Cortex of kidney (tissue), 1 donor: ENCODE measurements at places on chromosomes 2 and 18.

DNA sequence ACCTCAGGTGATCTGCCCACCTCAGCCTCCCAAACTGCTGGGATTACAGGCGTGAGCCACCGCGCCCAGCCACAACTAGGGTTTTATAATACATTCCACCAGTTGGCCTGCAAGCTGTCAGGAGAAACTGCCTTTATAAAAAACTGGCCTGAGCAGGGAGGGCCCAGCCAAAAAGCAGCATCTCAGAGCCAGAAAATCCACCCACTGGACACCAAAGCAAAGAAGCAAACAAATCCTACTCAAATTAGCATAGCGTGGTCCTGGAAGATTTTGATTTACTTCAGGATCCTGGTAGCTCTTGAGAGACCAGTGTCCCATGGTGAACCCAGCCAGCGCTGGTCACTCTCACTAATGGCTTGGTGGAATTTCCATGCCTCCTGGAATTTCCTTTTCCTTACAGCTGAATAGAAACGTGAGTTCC lies 60.0 kb upstream of the PXDN start:
- no peak for DNase-seq

- DNase-seq: no peak
Measured at GRCh38 chr2:16639431-16639830, 26.2 kb downstream of the CYRIA start.

DNA sequence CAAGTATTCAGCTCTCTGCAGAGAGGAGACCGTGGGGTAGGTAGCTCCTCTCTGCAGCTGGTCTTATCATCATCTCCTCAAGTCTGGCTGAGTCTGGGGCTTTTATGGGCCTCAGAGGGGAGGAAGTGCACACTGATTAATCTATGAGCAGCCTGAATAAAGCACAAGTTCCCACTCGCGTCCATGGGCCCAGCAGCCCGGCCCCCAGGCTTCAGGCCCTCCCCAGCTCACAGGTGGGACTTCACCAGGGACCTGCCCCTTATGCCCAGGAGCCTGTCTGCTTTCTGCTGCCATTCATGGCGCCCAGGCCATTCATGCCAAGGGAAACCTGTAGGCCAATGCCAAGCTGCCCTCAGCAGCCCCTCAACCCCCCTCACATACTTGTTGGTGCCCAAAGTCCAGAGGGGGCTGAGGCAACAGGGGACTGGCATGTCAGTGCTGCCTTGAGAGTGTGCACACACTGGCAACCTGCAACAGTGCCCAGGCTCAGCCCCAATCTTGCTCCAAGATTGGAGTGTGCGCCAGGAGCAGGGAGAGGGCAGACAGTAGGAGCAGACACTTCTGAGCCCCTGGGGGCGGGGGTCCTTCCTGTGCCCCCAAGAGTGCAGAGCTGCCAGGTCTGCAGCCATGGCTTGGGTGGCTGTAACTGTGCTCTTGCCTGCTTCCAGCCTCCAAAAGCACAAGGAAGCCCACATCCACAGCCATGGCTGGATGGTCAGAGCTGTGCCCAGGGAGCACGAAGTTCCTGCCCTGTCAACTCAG lies 375.6 kb upstream of the VWC2L start:
- no peak for DNase-seq

- DNase-seq: no peak
Measured at GRCh38 chr2:101133492-101134100, 17.6 kb downstream of the TBC1D8 start.

- no peak for DNase-seq
Measured at GRCh38 chr2:111121028-111121827, 514 bp downstream of the BCL2L11 start.

GRCh38 chr2:240794178-240794721 lies 25.8 kb downstream of the KIF1A start:
- DNase-seq: no peak

DNA sequence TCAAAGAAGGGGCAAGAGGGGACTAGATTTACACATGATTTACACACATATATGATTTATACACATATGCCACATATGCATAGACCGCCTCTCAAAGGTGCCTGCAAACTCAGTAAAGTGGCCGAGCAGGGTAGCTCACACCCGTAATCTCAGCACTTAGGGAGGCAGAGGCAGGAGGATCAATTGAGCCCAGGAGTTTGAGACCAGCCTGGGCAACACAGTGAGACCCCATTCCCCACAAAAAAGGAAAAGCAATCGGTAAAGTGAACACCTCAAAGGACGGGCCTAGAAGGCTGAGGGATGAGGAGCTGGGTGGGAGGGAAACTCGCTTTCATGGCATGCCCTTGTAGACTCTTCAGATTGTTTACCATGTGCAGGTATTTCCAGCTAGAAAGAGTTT lies 5.1 kb downstream of the ANKRD39 start:
- no peak for DNase-seq

- no peak for DNase-seq
Measured at GRCh38 chr2:239818086-239818485, 207.1 kb downstream of the NDUFA10 start.

GRCh38 chr18:34796035-34796657 lies 86.0 kb downstream of the DTNA start:
- DNase-seq: no peak

GRCh38 chr18:75256376-75256775 lies 45.8 kb downstream of the TSHZ1 start:
- DNase-seq: no peak

DNA sequence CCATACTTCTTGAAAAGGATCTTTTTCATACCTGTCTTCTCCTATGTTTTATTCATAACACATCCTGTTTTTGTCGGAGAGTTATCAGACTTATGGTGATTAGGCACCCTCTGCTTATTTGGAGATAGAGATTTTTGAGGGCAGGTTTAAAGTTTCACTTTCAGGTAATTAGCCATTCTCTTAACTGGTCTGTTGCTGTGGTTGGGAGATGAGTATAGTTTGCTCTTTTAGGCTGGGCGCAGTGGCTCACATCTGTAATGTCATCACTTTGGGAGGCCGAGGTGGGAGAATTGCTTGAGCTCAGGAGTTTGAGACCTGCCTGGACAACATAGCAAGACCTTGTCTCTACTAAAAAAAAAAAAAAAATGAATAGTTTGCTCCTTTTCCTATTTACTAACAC lies 25.3 kb downstream of the SFTPB start:
- no peak for DNase-seq

DNA sequence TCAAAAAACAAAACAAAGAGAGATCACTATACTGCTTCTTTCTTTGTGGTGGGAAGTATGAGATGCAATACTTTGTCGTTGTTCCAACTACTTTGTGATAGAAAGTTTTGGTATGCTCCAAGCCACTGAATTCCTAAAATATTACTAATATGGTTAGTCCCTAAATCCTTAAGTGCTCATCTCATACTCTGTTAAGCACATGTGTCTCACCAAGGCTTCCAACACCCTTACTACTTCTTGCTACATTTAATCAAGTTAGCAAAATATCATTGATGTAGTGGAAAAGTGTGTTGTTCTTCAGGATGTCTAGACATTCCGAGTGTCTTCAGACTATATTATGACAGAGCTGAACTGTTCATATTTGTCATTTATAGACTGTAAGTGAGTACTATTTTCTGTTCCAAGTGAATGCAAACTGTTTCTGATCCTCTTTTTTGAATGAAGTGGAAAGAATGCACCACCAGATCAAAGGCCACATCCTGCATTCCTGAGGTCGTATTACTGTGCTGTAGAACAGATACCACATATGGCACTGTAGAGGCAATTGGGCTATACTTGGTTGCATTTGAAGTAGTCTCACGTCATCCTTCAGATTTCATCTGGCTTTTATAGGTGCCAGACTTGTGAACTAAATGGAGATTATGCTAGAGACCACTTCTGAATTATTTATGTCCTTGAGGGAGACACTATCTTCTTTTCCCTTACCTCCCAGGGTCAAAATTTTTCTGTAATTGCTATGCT lies 298.4 kb upstream of the ZNF521 start:
- no peak for DNase-seq

- no peak for DNase-seq
Measured at GRCh38 chr18:78739882-78740677, 239.5 kb upstream of the SALL3 start.

GRCh38 chr2:31324016-31324633 lies 90.2 kb downstream of the EHD3 start:
- DNase-seq: no peak

- DNase-seq: no peak
Measured at GRCh38 chr2:133972786-133973185, 281.1 kb upstream of the MGAT5 start.

DNA sequence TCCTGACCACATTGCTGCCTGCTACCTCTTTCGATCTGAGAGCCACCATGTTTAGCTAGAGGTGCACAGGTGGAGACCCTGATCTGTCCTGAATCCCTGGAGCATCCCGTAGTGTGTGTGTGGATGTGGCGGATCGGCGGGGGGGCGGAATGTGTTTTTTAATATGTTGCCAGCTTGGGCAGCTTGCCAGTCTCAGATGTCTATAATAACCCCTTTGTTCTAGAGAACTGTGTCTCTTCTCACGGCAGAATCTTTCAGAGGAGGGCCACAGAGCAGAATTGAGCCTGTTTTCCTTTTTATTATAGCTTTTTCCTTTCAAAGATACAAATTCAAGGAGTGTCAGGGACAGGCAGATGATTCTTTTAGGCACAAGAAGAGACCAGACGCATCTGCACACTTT lies 934.1 kb upstream of the KLHL29 start:
- no peak for DNase-seq

GRCh38 chr18:42742969-42743368 lies 372.5 kb downstream of the RIT2 start:
- no peak for DNase-seq

DNA sequence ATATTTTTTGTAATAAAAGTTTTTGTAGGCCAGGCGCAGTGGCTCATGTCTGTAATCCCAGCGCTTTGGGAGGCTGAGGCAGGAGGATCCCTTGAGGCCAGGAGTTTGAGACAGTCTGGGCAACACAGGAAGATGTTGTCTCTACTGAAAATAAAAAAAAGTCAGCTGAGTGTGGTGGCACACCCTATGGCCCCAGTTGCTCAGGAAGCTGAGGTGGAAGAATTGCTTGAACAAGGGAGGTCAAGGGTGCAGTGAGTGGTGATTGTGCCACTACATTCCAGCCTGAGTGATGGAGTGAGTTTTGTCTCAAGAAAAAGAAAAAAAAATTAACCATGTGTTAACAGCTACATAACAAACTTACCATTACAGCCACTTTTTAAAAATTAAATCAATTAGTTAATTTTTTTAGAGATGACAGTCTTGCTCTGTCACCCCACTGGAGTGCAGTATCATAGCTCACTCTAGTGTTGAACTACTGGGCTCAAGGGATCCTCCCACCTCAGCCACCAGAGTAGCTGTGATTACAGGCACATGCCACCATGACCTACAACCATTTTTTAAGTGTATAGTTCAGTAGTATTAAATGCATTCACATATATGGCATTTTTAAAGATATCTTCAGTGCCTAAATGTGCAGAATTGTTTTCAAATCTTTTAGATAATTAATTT lies 67.2 kb upstream of the ACYP2 start:
- DNase-seq: no peak

GRCh38 chr2:10006236-10007161 lies 36.9 kb upstream of the KLF11 start:
- DNase-seq: no peak

- no peak for DNase-seq
Measured at GRCh38 chr2:18891600-18892345, 302.4 kb upstream of the NT5C1B start.

DNA sequence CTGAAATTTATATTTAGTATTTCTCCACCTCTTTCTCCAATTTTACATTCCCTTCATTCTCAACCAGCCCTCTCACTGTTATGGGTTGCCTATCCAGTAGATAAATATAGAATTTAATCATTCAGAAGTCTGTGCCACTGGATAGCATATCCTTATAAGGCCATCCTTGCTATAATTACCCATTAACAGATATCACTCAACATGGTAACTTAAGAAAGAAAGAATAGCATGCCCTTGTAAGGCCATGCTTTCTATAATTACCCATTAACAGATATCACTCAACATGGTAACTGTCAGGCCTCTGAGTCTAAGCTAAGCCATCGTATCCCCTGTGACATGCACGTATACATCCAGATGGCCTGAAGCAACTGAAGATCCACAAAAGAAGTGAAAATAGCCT lies 1137.4 kb upstream of the FAM98A start:
- DNase-seq: no peak

- no peak for DNase-seq
Measured at GRCh38 chr2:239917957-239918481, 107.1 kb downstream of the NDUFA10 start.

DNA sequence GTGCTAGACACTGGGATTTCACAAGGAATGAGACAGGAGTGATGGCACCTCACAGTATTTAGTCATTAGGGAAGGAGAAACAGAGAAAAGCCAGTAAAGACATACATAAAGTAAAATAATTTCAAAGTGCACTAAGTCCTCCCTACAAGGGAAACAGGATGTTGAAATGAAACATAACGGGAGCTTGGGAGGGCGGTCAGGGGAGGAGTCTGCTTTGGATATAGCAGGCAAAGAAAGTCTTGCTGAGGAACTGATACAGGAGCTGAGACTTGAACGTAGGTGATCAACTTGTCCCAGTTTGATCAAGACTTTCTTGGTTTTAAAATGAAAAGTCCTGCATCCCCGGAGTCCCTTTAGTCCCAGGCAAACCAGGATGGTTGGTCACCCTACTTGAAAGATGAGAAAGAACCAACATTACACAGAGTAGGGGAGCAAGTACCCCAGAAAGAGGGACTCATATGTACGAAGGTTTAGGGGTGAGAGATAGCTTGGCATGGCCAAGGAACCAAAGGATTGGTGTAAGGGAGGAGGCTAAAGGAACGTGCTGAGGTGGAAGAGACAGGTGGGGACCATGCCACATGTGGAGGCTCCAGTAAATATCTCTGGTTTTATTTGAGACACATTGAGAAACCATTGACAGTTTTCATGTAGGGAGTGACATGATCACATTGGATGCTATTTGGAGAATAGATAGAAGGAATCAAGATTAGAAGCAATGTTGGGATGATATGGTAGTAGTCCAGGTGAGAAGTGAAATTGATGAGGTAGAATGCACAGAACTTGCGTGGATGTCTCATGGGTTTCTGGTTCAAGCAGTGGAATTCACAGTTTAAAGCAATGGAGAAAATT lies 28.4 kb downstream of the FBXO48 start:
- DNase-seq: no peak

- no peak for DNase-seq
Measured at GRCh38 chr2:64143169-64144056, 807 bp downstream of the PELI1 start.

- no peak for DNase-seq
Measured at GRCh38 chr2:160471950-160472349, 21.7 kb downstream of the RBMS1 start.

DNA sequence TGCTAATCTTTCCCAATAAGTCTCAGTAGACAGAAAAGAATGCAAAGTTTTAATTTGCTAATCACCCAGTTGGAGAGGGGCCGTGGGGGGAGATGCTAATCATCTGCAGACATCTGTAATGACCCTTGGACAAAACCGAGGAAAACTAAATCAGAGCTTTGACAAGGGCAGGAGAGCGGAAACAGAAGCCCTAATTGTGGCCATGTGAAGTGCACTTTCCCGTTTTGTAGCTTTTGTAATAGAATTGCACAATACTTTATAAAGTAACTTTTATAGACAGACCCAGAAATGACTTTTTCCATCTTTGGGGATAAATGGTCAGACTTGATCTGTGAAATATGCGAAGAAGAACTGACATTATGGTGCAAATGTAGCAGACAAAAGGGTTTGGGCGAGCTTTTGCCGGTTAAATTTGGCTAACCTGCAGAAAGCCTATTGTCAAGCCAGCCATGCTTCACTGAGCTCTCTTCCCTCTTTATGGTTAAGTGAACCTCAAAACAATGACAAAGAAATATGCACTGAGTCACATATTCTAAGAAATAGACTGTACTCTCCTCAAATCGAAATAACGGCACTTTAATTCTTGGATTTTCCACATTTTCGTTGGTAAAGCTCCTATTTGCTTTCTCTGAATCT lies 980.1 kb upstream of the POU3F3 start:
- DNase-seq: no peak

- no peak for DNase-seq
Measured at GRCh38 chr2:148006249-148007007, 14.1 kb downstream of the ORC4 start.
